ENCODE measurements at places on chromosomes 2 and 18.
A peak's percentile ranks its signal among the peaks of the same experiment; 100 is the strongest.

- no peak for DNase-seq
Measured at GRCh38 chr18:9417073-9417851, 58.1 kb upstream of the RALBP1 start.

DNA sequence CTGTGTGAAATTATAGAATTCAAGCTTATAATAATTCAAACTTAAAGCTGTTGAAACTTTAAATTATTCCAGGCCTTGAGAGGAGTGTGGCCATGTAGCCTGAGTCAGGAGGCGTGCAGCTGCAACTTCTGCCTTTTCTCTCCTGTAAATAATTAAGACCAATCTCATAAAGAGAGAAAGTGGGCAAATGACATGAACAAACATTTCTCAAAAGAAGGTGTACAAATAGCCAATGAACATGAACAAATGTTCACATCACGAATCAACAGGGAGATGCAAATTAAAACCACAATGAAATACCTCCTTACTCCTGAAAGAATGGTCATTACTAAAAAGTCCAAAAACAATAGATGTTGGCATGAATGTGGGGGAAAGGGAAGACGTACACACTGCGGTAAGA lies 149.1 kb upstream of the MYCN start:
- DNase-seq: no peak

DNA sequence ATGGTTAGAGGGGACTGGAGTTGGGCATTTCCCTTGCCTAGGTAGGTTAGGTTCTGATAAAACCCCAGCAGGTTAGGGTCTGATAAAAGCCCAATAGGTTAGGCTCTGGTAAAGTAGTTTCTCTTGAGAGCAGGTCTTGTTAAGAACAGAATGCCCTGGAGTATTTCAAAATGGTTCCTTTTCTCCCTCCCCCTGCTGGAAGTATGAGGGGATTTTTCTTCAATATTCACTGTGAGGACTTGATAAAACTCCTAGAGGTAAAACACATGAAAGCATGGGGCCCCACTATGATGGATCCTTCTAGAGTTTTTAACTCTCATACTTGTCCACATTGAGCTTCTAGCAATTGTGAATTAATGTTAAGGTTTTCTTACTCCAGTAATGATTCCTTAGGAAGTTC lies 27.6 kb downstream of the ANKAR start:
- no peak for DNase-seq

- DNase-seq: no peak
Measured at GRCh38 chr2:33014268-33014667, 67.5 kb downstream of the LTBP1 start.

DNA sequence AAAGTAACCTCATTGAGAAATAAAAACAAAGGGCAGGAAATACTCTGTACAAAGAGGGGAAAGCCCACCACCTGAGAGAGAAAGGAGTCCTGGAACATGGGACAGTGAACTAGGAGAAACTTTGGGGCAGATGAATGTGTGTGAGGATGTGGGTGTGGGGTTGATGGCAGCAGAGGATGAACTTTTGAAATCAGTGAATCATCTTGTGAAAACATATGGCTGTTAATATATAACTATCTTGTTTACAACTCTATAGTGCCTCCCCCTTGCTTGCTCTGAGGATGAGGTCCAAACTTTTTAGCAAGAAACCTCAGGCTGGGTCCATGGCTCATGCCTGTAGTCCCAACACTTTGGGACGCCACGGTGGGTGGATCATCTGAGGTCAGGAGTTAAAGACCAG lies 171.8 kb upstream of the LHCGR start:
- no peak for DNase-seq

DNA sequence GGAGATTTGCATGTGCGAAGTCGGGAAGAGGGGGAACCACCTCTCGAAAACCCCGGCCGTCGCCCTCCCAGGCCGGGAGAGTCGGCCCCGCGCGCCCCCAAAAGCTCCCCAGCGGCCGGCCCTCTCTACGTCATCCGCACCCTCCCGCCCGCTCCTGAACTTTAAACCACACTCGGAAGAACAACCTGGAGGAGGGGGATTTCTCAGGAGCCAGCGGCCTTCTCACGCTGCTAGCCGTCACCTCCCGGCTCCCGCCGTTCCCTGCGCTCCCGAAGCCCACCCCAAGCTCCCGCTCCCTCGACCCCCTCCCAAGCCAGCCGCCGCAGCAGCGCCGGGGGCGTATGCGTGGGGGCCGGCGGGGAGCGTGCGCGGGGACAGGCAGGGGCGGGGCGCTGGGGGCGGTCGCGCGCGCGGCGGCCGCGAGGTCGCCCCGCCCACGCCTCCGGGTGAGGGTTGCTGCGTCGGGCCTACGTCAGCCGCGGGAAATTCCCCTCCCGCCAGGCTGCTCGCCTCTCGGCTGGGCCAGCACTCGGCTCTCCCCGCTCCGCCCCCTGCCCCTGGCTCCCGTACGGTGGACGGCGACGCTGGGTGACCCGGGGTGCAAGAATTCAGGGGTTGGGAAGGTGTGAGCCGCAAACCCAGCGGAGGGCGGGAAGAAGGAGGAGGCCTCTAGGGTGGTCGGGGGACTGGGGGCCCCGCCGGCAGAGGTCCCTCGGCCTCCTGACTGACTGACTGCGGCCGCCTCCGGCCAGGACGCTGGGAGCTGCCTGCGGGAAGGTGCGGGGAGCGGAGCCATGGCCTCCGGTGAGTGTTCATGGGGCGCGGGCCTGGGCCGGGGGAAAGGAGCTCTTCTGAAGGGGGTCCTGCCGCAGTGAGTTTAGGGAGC lies at the start of gene REL:
Gene REL (plus strand): TSS at position 528 of the 886 bp plus-strand sequence. CDS start 267 bp downstream, at position 795.
- peak; percentile 73 for DNase-seq

- no peak for DNase-seq
Measured at GRCh38 chr2:74372674-74373073, 7.4 kb downstream of the DCTN1 start.

- no peak for DNase-seq
Measured at GRCh38 chr18:2513616-2514015, 57.7 kb downstream of the METTL4 start.

All from stimulated activated CD8-positive, alpha-beta memory T cell treated with anti-CD3 and anti-CD28 coated beads, Interleukin-7, amount 100 ng/mL, for 24 hours (primary cell).